RPMI7951 (cell line): ENCODE measurements at places on chromosomes 16 and 17.

DNA sequence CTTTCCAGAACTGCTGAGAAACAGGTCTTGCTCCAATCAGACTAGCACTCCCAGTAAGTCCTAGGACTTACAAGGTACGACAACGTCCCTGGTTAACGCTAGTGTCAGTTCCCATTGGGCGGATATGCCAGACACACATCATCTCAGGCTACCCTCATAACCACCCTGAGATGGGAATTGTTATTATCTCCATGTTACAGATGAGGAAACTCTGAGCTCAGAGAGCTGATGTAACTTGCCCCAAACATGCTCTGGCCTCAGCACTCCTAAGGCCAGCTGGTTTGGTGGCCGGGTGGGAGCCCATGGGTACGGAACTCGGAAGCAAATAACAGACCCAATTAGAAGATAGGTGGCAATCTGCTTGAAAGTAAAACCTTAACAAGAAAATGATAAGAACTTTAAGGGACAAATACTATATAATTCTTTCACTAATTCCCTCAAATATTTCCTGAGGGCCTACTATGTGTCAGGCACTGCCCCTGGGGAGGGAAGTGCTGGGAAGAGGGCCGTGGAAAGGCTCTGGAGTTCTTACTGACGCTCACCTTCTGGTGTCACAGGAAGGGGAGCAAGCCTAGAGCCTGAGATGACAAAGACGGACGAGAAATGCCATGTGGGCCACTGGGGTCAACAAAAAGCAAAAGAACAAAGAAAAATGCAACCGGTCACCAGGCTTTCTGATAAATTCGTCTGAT lies 6.9 kb downstream of the CREBBP start:
- DNase-seq = no peak

DNA sequence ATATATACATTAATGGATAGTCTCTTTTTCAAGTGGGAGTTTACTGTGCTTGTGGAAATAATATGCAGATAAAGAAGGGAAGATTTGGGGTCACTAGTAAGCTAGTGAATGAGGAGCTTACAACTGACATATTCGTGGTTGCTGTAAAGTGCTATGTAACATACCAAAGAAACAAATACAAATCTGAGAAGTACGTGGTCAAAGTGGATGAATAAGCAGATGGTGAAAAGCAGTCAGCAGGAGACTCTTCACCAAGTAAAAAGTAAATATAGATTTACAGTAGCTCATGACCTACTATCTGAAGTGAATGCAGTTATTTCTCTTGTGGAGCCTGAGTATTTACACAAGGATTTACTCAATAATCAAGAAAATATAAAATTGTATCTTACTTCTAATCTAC lies 136.6 kb upstream of the ELAC2 start:
- DNase-seq = no peak

- DNase-seq = peak; percentile 62
Observed at GRCh38 chr17:59423137-59423724, 91.8 kb downstream of the YPEL2 start.

DNA sequence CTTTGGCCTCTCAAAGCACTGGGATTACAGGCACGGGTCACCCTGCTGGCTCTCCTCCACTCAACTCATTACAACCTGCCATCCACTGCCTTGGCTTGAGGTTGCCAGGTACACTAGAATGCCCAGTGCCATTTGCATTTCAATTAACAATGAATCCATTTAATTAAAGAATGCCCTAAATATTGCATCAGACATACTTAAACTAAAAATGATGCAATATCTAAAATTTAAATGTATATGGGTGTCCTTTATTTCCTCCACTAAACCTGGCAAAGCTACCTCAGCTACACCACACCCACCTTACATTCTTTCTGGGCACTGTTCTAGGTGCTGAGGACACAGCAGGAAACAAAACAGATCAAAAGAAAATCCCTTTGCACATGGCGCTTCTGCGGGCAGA lies 382.2 kb upstream of the ZFHX3 start:
- no peak for DNase-seq

DNA sequence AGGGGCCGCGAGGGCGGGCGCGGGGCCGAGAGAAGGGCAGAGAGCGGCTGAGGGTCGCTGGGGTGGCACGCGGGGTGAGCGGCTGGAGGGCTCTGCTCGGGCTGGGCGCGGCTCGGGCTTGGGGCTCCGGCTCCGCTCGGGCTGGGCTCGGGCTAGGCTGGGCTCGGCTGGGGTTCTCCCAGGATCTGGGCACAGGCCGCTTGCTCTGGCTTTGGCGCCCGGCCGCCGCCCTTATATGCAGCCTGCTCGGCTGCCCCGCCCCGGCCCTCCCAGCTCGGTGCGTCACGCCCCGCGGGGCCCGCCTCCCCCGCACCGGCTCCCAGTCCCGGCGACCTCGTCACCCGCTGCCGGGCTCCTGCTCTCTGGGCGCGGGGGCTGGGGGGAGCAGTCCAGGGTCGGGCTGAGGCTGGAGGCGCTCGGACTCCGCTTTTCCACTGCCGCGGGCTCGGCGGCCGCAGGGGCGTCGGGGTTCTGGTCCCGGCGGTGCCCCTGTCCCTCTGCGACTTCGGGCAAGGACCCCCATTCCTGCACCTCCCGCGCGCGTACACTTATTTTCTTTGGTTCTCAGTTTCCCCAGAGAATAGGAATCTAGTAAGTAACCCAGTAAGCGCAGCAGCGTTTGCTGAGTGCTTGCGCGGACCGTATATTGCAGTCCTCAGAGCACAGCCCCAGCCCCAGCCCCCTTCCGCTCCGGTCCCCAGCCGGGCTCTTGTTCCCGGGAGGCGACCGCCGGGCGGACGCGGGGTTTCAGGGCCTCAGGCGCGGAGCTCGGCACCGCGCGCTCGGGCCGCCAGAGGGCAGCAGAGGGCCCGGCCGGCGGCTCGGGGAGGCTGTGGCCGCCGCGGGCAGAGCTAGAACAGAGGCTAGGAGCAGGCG lies at the start of gene RASD1:
Gene RASD1, minus strand, starts transcription at position 207 of the 876 bp plus-strand sequence. CDS start 214 bp downstream, outside the sequence.
- DNase-seq = peak; percentile 77

GRCh38 chr16:2042171-2042985 lies 5.3 kb downstream of the NTHL1 start:
- no peak for DNase-seq

- no peak for DNase-seq
Observed at GRCh38 chr17:73533781-73534180, 110.5 kb downstream of the SDK2 start.

- DNase-seq = peak; percentile 96
Observed at GRCh38 chr17:77391668-77392375, 251.1 kb downstream of the SEC14L1 start.

- DNase-seq = peak; percentile 71
Observed at GRCh38 chr16:83835586-83836566, 28.1 kb downstream of the HSBP1 start.

GRCh38 chr17:69342896-69343644 lies 16.1 kb upstream of the ABCA5 start:
- DNase-seq = no peak

- no peak for DNase-seq
Observed at GRCh38 chr17:69412251-69412671, 2.2 kb upstream of the MAP2K6 start.

DNA sequence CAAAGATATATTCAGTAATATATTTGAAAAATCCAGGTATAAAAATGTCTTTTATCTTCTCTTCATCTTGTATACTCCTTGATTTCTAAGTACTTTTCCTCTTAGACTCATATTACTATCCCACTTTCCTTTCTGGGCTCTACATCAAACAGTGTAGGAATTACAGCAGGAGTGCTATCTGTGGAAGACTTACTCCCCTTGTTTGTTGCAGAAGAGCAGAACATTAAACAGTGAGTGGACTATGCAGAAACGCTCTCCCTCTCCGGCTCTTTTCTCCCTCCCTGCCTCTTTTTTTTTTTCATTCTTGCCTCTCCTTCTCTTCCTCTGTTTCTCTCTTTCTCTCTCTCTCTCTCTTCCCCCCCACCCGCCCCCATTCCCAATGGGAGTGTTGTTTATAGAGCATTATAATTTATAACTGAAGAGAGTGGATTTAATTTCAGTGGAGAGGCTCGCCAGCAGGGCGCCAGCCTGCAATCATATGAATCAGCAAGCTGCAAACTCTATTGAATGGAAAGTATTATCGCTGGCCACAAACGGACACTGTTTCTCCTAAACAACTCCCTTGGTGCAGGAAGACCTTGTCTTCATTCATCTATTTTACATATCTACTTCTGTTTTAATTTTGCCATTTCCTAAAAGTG lies 242.3 kb upstream of the TBX2 start:
- peak; percentile 75 for DNase-seq

- DNase-seq = no peak
Observed at GRCh38 chr17:628089-628941, 86.3 kb downstream of the VPS53 start.

- DNase-seq = no peak
Observed at GRCh38 chr16:20026361-20027072, 47.2 kb downstream of the GPR139 start.

DNA sequence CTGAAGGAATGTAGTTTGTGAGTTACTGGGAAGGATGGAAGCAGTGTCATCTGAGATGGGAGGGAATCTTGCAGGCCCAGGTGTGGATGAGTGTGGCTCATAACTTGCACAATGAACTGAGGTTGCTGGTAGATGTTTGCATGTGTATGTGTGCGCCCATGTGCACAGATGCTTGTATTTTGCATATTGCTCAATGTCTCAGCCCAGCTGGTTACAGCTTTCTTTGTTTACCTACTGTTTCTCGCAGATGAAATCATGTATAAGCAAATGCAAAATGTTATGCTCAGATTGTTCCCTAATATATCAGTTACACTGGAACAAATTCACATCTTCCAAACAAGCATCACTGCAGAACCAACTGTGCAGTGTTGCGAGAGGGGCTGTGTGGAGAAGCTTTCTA lies 452.2 kb upstream of the EEF2KMT start:
- no peak for DNase-seq

DNA sequence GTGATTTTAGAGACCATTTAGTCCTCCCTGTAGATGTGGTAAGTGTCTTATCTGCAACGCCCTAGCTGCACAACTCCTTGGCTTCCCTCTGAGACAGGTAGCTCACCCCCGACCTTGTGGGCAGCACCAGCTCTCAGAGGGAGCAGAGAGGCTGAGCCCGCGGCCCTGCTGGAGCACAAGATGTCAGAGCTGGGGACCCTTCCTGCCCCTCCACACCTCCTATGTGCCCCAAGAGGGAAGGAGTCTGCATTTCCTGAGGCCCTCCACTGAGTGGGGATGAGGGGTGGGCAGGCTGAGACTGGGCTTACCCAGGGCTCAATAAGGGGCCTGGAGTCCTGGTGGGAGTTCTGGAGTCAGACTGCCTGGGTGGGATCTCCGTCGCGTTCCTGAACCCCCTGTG lies 12.2 kb upstream of the ADGRG1 start:
- DNase-seq = no peak

DNA sequence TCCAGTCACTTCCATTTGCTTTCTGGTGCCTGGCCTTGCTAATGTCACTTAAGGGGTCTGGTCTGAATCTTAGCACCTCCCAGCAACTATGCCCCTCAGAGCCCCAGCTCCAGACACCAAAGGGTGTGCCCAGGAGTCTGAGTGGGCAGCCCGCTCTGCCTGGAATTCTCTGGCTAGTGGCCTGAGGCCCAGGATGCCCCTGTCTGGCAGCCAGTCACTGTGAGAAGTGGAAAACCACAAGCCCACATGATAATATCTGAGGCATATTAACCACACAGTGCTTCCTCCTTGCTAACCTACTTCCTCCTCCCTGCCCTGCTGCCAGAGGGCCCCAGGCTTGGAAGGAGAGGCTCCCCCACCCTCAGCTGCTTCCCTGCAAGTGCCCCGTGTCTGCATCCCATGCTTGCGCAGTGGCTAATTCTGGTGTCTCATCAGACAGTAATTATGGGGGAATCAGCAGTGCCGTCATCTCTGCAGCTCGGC lies 14.0 kb downstream of the SRCIN1 start:
- peak; percentile 81 for DNase-seq

DNA sequence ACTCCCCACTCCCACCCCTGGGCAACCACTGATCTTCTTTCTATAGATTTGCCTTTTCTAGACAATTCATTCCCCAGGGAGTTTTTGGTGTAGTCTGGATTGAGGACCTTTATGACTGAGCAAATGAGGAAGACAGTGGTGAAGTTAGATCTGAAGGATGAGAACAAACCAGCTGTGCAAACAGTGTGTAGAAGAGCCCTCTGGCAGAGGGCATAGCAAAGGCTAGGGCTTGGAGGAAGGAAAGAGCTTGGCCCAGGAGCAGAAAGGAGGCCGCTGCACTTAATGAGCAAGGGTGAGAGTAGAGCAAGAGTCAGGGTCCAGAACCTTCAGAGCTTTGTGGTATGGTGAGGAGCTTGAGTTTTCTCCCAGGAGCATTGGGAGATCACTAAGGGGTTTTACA lies 352.7 kb downstream of the CA10 start:
- no peak for DNase-seq

- peak; percentile 15 for DNase-seq
Observed at GRCh38 chr17:56499799-56500388, 93.6 kb upstream of the NOG start.

- peak; percentile 22 for DNase-seq
Observed at GRCh38 chr16:69520800-69521602, 44.8 kb upstream of the NFAT5 start.

- no peak for DNase-seq
Observed at GRCh38 chr16:27776556-27777225, 226.7 kb downstream of the KATNIP start.

- DNase-seq = peak; percentile 62
Observed at GRCh38 chr16:11032922-11033291, 88.5 kb downstream of the CLEC16A start.

DNA sequence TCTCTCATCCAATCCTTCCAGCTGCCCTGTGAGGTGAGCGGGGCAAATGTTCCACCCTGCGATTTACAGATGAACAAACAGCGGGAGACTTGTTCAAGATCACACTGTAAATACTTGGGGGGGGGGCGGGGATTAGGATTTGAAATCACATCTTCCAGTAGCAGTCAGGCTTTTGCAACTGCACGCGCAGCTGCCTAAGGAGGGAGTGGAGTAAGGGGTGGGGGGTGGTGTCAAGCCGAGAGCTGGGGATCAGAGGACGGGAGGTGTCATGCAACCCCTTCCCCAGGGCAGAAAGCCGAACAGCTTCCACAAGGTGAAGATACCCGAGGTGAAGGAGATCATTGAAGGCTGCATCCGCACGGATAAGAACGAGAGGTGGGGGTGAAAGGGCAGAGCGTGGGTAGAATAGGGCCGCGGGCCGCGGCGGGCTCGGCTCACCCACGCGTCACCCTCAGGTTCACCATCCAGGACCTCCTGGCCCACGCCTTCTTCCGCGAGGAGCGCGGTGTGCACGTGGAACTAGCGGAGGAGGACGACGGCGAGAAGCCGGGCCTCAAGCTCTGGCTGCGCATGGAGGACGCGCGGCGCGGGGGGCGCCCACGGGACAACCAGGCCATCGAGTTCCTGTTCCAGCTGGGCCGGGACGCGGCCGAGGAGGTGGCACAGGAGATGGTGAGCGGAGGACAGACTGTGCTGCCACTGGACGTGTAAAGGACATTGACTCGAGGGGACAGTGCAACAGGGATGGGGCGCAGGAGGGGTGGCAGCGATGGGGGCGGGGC lies 4.6 kb downstream of the WNK4 start:
- DNase-seq = no peak

DNA sequence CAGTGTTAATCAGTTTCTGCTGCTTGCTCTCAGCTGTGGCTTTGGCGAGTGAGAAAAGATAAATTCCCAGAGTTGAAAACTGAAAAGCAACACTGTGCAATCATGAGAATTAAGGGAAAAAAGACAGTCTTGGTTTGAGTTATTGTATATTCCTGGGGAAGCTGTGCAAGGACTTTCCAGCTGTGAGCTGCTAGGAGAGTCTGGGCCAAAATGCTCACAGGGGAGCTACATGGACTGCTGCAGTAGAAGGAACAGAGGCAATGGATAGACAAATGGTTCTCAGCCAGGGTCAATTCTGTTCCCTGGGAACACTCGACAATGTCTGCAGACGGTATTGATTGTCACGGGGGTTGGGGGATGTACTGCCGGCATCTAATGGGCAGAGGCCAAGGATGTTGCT lies 102.0 kb upstream of the ADAMTS18 start:
- DNase-seq = no peak
